ENCODE measurements at places on chromosomes 7 and 10. TPM values are rescaled to one million over a fixed set of nuclear protein-coding genes. Genes with fewer than 3 reads are reported as not detected.

Gene DPYSL4
- 6.9 TPM for total RNA-seq

Gene MSMB
- total RNA-seq = not detected

Gene CDH23
- 4.3 TPM for total RNA-seq

Gene PRLHR
- total RNA-seq = not detected

Gene CCDC172
- total RNA-seq = not detected
